ENCODE measurements at places on chromosomes 5 and 9. TPM values are rescaled to one million over a fixed set of nuclear protein-coding genes. Genes with fewer than 3 reads are reported as not detected.

DNA sequence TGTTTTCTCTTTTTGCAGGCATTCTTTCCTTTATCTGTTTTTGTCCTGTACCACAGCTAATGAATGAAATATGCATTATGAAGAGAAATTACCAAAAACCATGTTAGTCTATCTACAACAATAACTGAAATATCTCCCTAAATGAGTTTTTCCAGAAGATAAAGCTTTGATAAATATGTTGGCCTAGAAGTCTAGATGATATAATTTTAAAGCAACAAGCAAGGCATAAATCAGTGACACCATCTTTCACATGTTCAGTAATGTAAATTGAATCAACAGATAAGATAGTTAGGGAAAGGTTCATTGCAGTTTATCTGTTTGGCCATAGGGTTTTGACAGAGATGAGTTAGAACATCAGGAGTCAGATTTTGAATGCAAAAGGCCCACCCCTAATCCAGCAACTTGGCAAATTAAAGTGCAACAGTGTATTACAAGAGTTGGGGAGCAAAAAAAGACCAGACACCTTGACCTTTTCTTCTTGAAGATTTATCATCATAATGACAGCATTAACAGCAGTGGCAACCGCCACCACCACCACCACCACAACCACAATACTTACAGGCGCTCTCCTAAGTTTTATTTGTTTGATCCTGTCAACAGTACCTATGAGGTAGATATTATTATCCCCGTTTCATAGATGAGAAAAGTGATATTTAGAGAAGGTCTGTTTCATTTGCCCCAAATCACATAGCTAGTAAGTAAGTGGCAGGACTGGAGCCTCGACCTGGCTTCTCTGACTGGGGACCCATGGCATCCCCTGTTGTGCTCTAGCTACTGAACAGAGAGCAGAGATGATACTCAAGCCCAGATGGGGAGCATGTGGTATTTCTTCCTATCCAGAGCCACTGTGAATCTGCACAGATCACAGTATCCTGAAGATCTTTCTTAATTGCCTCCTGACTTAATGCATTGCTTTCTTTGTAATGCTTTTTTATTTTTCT lies 122.8 kb upstream of the DHFR start:
- no peak for DNase-seq

DNA sequence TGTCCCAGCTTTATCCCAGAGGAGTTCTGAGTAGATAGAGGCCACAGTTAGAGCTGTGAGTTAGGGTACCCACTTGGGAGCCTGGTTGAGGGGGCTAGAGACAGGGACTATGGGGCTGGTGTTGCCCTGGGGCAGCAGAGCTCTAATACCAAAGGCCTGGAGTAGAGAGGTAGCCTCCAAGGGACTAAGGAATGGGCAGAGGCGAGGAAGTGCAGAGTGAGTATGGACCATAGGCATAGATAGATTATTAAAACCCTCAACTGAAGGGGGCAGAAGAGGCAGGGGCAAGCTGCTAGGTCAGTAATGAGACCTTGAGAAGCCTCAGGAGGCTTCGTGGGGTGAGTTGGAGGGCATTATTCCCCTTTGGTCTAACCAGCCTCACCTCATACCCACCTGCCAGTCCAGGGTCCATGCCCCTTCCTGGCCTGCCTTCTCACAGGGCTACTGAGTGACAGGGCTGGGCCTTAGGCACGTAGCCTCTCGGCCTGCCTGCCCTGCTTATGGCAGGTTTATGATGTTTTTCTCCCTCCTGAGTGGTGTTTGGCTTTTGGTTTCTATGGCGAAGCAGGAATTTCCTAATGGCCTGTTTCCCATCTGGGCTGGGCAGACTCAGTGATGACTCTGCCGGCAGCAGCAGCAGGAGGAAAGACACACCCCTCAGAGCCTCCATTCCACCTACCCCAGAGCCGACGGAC lies 8.0 kb downstream of the PDLIM4 start:
- peak; percentile 95 for DNase-seq

GRCh38 chr9:28127101-28127500 lies 553.8 kb upstream of the C9orf72 start:
- DNase-seq = no peak

- DNase-seq = no peak
Observed at GRCh38 chr5:89280103-89281037, 397.4 kb upstream of the MEF2C start.

ABCA1 gene
- 0.83 TPM for total RNA-seq

IFNA5 gene
- not detected for total RNA-seq

DNA sequence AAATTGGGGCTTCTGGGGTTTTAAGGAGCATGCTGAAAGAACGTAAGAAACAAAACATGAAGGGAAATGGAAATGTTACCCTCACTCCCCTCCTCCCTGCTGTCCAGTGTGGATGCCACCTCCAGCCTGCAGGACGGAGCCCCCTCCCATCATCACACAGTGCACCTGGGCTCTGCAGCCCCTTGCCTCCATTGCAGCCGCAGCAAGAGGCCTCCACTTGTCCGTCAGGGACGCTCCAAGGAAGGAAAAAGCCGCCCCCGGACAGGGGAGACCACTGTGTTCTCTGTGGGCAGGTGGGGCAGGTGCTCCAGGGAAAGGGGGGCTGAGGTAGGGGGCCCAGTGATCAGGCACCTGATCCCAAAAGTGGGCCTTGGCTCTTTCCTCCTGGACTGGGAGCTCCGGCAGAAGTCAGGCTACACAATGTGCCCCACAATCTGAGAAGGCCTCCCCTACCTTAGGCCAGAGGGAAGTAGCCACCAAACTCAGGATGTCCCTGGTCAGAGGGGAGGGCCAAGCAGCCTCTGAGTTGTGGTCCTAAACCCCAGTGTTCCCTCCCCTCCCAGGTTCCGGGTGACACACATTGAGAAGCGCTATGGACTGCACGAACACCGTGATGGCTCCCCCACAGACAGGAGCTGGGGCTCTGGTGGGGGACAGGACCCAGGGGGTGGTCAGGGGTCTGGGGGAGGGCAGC lies 2.7 kb downstream of the RELL2 start:
- DNase-seq = no peak

GRCh38 chr5:60668686-60669304 lies 31.2 kb downstream of the DEPDC1B start:
- DNase-seq = no peak

DNA sequence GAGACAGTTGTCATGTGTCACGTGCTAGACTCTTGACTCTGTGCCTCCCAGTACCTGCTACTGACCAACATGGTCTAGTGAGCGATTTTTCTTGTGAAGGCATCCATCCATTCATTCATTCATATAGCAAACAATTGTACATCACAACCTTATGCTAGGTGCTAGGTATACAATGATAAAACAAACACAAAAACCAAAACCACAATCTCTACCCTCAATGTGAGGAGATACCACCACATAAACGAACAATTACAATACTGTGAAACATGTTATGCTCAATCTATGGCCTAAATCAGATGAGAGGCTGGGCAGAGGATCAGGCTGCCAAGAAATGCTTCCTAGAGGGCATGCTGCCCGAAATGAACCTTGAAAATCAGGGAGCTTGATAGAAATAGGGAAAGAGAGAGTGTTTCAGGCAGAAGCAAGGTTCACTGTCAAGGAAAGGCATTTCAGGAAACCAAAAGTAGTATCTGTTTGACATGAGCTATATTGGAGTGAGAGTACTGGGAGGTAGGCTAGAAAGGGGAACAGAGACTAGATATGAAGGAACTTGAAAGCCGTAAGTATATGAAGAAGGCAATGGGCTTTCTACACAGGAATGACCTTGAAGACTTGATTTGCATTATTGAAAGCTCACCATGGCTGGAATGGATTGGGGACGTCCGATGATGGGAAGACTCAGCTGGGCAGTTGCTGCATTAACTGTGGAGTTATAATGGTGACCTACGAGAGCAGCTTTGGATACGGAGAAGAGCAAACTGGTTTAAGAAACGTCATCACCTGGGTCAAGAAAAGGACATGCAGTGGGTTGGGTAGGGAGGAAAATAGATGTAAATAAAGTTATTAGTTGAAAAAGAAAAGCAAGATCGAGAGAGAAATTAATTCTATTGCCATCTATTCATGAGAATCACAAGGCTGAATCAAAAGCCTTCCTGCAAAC lies 90.1 kb downstream of the THBS4 start:
- no peak for DNase-seq

- DNase-seq = no peak
Observed at GRCh38 chr5:158471535-158471924, 612.6 kb upstream of the CLINT1 start.

ABO gene
- total RNA-seq = not detected

DNA sequence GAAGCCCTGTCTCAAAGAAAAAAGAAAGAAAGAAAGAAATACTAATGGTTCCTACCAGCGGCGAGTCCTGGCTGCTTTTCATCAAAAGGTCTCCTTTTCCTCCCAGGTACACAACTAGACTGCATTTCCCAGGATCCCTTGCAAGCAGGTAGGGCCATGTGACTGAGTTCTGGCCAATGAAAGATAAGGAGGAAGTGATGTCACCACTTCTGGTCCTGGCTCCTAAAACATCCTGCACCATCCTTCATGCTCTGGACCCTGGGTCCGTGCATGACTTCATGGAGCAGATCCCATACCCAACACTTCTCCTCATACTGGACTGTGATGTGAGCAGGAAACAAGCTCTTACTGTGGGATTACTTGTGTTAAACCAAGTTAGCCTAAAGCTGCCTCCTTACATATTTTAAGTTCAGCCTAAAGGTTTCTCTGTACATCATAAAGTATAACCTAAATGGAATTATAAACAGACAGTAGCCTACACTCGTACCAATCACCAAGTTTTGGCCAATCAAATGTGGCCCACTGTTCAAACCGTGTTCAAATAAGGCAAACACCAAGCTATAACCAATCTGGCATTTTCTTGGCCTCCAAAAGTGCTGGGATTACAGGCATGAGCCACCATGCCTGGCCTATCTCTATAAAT lies 30.2 kb upstream of the FUBP3 start:
- peak; percentile 43 for DNase-seq

GRCh38 chr5:150554857-150555256 lies 46.9 kb downstream of the NDST1 start:
- DNase-seq = no peak

GFI1B gene
- total RNA-seq = not detected

DNA sequence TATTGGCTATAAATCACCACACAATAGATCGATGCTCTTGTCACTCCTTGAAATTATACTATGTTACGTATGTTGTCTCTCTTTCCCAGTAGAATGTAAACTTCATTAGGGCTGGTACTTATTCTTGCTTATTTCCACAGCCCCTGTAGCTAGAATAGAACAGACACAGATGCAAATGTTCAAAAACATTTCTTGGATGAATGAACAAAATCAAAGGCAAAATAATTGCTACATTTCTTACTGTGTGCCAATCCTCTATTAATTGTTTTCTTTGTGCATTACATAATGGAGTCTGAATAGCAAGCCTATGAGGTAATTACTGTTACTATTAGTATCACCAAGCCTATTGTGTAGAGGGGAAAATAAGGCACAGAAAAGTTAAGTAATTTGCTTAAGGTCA lies 725 bp upstream of the OR13C2 start:
- no peak for DNase-seq

PIP5KL1 gene
- total RNA-seq = 0.51 TPM

DNA sequence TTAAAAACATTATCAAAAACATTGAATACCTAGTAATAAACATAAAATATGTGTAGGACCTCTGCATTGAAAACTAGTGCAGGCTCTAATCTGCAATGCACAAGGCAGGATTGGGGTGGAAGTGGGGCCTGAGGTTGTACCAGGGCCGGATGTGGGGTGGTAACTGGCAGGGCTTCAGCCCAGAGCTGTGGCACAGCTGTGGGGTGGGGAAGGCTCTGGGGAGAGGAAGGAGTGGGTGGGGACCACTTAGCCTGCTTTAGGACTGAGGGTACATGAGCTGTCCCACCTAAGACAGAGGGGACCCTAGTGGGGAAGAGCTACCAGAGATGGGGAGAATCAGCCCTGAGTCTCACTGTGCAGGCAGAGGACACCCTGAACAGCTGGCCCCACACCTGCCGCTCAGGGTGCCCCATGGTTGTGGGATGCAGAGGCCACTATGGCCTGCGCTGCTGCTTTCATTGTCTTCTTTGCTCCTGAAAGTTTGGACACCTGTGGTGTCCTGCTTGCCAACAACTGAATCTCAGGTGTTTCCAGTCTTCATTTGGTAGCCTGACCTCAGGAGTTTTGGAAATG lies 311.4 kb downstream of the TLE4 start:
- no peak for DNase-seq

GRCh38 chr9:74497748-74498620 lies 849 bp downstream of the RORB start:
- DNase-seq = peak; percentile 60

DNA sequence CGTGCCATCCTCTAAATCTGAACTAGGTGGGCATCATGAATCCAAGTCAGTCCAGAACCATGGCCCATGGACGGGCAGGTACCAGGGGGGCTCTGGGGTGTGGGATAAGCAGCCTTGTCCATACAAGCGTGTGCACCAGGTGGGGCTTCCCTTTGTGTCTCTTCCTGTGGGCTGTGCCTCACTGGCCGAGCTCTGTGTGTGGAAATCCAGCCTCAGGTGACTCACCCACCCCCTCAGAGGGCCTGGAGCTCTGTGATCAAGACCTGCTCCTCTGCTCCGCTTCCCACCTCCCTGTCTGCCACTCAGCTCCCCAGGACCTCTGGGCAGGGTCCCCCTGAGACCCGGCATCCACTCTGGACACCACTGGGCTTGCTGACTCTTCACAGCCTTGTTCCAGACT lies 33.0 kb downstream of the GADD45G start:
- DNase-seq = peak; percentile 51

DNA sequence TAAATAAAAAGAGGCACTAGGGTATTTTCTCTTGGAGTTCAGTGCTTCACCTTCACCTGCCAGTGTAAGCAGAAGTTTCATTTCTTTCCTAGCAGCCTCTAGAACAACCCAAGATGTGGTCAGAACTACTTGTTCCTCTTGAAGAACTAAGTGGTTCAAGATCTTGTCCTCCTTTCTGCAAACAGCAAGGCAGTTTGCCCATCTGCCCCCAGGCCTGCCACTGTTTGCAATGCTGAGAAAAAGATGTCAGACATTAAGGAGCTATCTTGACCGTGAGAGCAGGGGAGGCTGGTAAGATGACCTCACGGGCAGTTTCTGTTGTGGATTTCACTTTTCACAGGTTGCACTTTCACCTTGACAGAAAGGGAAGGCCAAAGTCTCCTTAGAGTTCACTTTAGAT lies 52.0 kb upstream of the KLF4 start:
- no peak for DNase-seq

- DNase-seq = peak; percentile 69
Observed at GRCh38 chr9:94672811-94673487, 33.6 kb upstream of the FBP1 start.

TMEM215 gene
- total RNA-seq = 0.33 TPM

LAMC3 gene
- total RNA-seq = 3.8 TPM

OTULINL gene
- total RNA-seq = 1.9 TPM

GRCh38 chr5:82699737-82700136 lies 377.5 kb downstream of the TMEM167A start:
- DNase-seq = no peak

DNA sequence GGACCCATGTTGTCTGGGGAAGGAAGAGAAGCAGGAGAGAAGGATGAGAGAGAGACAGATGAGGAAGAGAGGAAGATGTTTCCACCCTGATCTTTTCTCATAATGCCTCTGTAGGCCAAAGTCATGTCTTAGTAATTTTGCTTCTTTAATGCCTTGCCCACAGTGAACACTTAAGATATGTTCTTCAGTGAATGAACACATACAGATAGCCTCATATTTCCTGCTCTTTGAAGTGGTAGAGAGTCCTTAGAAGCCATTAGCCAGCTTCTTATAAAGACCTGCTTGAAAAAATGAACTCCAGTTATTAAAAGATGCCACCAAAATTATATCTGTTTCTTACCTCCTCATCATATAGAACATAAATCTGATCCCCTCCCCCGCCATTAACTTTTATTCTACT lies 244.4 kb downstream of the CD180 start:
- no peak for DNase-seq

Measured in Daoy (cell line).